ENCODE measurements at places on chromosomes 16 and 17.

GRCh38 chr16:9053006-9053601, 38.3 kb upstream of the HAPSTR1 start:
- DNase-seq = no peak

DNA sequence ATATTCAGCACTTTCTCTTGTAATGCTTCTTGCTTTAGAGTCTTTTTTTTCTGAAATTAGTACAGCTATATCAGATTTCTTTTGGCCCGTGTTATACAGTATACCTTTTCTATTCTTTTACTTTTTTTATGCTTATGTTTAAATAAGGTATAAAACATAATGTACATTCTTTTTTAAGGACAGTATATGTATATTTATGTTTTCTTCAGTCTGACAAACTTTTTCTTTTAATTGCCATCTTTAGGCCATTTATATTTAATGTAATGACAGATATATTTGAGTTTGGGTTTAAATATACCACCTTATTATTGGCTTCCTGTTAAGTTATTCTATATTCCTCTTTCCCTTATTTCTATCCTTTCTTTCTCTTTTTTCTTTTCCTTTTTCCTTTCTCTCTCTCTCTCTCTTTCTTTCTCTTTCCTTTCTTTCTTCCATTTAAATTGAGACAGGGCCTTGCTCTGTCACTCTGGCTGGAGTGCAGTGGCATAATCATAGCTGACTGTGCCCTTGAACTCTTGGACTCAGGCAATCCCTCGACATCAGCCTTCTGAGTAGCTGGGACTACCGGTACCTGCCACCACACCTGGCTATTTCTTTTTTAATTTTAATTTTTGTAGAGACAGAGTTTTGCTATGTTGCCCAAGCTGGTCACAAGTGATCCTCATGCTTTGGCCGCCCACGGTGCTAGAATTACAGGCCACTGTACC, 61.7 kb downstream of the WWOX start:
- DNase-seq = no peak

GRCh38 chr17:54324813-54325212, 502.1 kb downstream of the KIF2B start:
- no peak for DNase-seq

DNA sequence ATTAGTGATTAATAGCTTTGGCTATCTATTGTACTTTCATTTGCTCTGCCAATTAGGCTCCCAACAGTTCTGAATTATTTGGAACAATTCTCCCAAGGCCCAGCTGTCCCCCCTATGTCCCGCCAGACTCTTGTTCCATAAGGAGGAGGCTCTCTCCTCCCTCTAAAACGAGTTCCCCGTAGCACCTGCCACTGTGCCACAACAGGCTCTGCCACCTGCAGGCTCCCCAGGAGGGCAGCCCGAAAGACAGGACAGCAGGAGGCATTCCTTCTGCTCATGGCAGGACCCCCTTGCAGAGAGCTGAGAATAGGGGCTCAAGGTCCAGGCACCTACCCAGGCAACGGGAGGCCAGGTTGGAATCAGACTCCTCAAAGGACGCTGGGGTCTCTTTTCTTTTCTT, 9.0 kb downstream of the PITPNM3 start:
- no peak for DNase-seq

GRCh38 chr17:68107373-68107772, 71.8 kb downstream of the KPNA2 start:
- no peak for DNase-seq

DNA sequence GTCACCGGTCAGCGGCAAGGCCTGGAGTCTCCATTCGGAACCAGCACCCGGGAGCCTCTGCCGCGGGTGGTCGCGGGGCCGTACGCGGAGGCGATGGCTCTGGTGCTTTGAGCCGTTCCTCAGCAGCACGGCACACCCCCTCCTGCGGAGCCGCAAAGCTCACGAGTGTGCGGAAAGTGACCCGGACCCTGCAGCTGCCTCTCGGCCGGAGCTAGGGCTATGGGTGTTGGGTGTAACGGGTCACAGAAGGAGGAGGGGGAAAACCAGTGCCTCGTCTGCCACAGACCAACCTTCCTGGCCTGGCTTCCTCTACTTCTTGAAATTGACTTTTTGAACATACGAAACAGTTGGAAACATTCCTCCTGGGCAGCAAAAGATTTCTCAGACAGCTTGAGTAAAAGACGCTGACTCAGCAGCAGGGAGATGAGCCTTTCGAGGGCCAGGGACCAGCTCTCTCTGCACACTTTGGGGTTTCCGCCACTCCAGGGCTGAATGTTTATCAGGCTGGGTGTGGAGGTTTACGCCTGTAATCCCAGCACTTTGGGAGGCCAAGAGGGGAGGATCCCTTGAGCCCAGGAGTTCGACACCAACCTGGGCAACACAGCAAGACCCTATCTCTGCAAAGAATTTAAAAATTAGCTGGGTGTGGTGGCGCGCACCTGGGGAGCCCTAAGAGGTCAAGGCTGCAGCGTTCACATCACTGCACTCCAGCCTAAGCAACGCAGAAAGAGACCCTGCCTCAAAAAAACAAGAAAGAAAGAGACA, 26.4 kb upstream of the PITPNA start:
- DNase-seq = no peak

DNA sequence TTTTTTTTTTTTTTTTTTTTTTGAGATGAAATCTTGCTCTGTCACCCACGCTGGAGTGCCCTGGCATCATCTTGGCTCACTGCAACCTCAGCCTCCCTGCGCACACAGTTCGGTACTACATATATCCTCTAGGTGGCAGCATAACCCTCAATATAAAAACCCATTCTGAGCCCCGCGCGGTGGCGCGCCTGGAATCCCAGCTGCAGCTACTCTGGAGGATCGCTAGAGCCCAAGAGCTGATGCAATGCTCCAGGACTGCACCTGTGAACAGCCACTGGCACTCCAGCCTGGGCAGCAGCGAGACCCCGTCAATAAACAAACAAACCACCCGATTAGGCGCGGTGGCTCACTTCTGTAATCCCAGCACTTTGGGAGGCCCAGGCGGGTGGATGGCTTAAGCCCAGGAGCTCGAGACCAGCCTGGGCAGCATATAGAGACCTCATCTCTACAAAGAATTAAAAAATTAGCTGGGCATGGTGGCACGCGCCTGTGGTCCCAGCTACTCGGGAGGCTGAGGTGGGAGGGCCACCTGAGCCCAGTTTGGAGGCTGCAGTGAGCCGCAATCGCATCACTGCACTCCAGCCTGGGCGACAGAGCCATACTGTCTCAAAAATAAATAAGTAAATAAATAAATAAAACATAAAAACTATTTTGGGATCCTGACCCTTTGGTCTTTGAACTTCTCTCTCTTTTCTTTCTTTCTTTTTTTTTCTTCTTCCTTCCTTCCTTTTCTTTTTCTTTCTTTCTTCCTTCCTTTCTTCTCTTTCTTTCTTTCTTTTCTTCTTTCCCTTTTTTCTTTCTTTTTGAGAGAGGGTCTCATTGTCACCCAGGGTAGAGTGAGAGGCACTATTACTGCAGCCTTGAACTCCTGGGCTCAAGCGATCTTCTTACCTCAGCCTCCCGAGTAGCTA, 15.4 kb upstream of the AKAP10 start:
- DNase-seq = peak; percentile 64

DNA sequence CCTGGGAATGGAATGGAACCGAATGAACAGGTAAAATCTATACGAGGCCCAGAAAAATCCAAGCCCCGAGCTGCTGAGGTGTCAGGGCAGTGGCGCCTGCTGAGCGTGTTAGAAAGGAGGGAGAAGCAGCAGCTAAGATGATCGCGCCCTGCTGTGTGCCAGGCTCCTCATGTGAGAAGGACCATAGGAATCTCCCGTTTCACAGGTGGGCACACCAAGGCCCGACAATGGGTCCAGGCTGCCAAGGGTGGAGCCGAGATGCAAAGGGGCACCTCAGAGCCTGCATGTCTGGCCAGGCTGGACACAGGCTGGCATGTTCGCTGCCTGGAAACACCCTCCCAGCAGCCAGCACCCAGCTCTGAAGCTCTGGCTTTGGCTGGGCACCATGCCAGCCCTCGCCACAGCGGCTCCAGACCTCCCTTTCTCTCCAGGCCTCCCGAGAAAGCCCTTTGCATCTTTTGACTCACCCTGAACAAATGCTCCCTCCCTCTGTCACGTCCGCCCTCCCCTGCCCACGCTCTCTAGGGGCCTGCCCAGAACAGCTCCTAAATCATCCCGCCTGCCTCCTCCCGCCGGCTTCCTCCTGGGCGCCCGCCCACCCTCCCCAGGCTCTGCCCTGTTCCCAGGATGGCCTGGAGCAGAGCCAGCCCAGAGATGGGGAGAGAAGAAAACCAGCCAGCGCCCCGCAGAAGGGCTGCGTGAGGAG, 217.8 kb upstream of the GSE1 start:
- DNase-seq = no peak

- DNase-seq = no peak
Observed at GRCh38 chr16:67653128-67653788, 6.8 kb downstream of the ACD start.

- DNase-seq = no peak
Observed at GRCh38 chr17:4475463-4475862, 23.2 kb upstream of the SPNS2 start.

- peak; percentile 64 for DNase-seq
Observed at GRCh38 chr17:75720656-75721462, at the start of gene ITGB4. Gene ITGB4 (plus strand): TSS chr17:75721459. CDS start chr17:75724704, 3,245 bp downstream.

- no peak for DNase-seq
Observed at GRCh38 chr17:70577456-70577855, 408.1 kb downstream of the KCNJ2 start.

GRCh38 chr16:58377932-58378331, 14.3 kb upstream of the GINS3 start:
- DNase-seq = no peak

GRCh38 chr16:662095-662494, 5.8 kb upstream of the RHOT2 start:
- no peak for DNase-seq

- no peak for DNase-seq
Observed at GRCh38 chr17:2157675-2158395, 102.9 kb downstream of the HIC1 start.

DNA sequence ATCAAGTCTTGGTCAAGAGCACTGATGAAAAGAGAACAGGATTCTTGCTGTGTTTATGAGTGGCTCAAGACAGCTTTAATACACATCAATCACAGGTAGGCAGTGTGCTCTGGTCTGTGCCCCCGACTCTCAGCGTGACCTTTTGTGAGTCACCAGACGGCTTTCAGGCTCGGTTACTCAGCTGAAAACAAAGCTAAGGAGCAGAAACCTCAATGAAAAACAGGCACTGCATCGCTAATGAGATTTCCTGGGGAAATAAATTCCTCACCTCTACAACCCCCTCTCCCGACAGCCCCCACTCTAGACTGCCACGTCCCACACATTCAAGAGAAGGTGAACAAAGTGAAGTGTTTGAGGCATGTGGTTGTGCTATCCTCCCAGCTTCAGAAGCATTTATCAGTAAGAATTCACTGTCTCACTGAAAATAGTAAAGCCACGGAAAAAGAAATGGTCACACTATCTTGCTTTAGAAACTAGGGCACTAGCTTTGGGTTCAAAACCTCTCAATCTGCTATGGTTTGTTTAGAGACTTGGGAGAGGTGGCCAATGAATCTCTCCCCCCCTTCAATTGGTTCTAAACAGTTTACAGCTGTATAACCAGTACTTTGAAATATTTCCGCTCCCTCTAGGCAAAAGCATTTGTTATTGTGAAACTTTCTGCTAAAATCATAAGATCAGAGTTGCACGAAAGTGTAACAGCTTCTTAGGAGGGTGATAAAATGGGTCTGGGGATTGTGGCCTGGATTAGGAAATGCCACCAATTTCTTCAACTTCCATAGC, 199.5 kb upstream of the PMFBP1 start:
- DNase-seq = no peak

DNA sequence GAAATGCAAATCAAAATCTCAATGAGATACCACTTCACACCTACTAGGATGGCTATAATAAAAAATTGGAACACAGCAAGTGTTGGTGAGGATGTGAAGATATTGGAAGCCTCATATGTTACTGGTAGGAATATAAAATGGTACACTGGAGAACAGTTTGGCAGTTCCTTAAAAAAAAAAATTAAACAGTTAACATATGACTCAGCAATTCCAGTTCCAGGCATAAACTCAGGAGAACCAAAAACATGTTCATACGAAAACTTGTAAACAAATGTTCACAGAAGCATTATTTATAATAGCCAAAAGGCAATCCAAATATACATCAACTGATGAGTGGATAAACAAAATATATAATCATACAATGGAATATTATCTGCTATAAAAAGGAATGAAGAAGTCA, 28.2 kb downstream of the ZNF652 start:
- no peak for DNase-seq

DNA sequence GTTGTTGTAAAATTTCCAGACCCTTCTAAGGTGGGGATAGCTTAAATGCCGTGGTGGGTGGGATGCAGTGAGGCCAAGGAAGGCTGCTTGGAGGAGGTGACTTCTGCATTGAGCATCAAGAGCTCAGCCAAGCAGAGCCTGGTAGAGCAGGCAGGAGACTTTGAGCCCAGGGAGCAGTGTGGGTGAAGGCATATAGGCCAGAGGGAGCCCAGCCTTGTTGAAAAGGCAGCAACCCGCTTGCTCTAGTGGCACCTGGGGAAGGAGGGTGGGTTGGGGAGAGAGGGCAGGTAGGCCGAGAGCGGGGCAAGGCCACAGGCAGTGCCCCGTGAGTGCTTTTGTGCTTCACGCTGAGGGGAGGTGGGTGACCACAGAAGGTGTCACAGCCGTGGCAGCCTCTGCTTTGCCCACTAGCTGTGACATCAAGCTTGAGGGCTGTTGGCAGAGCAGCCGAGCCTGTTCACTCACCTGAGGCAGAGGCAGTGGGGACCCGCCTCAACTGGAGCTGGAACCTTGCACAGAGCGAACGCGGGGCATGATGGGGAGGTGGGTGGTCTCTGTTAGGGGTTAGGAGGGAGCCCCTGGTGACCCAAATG, 56.1 kb downstream of the IRF8 start:
- no peak for DNase-seq
